Stimulated activated CD8-positive, alpha-beta memory T cell treated with anti-CD3 and anti-CD28 coated beads, Interleukin-4, amount 100 ng/mL, for 24 hours (primary cell): ENCODE measurements at places on chromosomes 5 and 9.

- no peak for DNase-seq
These were observed 13.0 kb upstream of the GLIPR2 start for GRCh38 chr9:36123515-36123914.

- DNase-seq: no peak
These were observed 1.1 kb downstream of the GSN start for GRCh38 chr9:121268851-121269641.

DNA sequence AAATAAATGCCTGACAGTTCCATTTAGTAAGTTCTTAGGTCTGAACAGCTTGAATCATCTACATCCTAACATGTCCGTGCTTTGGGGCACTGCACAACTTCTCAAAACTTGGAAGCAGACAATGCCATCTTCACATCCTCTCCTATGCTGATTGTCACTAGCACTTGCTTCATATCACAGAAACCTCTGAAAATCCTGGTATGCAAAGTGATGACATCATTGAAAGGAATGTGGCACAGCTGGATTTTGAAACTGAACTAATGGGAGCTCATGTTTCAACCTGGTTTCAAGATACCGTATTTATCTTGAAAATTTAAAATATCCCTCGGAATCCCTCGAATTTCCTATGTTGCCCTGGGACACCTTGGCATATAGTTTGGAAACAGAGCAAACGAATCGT lies 490.2 kb upstream of the DAP start:
- DNase-seq: no peak

DNA sequence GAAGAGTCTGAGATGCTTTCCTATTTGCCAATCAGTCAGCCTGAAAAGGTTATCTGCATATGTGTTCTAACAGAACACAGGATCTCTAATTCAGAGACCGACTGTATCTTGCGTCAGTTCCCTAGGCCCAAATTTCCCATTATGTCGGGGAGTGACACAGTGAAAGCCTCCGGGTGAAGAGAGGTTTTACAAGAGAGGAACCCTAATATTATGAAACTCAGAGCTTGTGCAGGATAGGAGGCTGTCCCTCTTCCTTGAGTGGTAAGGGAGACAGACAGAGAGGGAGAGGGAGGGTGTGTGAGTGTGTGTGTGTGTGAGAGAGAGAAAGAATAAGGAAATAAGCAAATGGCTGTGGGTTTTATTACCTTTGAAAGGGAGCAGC lies 1.9 kb downstream of the CD14 start:
- DNase-seq: no peak

GRCh38 chr9:16954040-16954439 lies 83.6 kb upstream of the BNC2 start:
- DNase-seq: no peak

DNA sequence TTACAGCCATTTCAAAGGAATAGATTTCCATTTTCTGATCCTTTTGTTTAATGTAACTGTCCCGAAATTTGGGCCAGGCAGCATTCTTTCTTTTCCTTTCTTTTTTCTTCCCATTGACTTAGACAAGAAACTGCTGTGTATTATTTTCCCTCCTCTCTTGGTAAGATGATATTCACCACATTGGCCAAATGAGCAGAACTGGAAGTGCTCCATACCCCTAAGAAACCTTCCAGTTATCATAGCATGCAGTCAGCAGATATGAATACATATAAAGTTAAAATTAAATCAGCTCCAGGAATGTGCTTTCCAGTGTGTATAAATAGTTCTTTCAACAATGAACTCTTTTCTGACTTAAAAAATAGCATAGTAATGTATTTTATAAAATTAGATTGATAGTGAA lies 168.5 kb upstream of the GAS1 start:
- no peak for DNase-seq

- DNase-seq: no peak
These were observed 173.4 kb downstream of the ROR2 start for GRCh38 chr9:91776409-91777291.

- no peak for DNase-seq
These were observed 243.8 kb downstream of the CDK5RAP2 start for GRCh38 chr9:120336021-120336752.

DNA sequence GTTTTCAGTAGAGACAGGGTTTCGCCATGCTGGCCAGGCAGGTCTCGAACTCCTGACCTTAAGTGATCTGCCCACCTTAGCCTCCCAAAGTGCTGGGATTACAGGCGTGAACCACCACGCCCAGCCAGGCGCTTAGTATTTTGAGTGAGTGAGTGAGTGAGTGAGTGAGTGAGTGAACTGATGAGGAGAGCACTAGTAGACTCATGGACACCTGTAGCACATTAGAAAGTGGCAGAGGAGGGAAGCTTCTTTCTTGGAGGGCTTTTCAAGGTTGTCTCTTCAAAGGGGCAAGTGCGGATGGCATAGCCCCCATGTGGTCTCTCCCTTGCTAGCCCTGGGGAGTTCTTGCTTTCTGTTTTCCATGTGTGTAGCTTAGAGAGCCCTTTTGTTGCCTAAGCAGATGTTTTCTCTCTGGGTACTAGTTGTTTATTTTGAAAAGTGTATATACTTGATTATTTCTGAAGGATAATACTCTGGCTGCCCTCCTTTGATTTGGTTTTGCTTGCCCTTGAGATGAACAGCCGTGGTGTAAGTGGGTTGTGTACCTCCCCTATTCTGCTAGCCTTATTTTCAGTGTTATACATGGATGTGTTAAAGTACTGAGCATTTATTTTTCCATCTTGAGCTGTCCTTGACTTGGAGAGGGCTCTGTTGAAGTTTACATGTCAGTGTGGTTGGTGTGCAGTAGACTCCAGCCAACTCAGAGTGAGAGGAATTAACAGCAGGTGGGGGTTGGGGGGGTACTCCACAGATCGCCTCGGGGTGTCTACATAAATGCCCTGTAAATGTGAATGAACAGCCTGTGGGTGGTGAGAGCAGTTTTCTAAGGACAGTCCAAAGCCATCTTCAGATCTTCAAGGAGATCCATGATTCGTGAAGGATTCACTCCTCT lies 35.5 kb downstream of the PRRC2B start:
- no peak for DNase-seq

- DNase-seq: no peak
These were observed 9.5 kb downstream of the PTGS1 start for GRCh38 chr9:122380293-122380692.

DNA sequence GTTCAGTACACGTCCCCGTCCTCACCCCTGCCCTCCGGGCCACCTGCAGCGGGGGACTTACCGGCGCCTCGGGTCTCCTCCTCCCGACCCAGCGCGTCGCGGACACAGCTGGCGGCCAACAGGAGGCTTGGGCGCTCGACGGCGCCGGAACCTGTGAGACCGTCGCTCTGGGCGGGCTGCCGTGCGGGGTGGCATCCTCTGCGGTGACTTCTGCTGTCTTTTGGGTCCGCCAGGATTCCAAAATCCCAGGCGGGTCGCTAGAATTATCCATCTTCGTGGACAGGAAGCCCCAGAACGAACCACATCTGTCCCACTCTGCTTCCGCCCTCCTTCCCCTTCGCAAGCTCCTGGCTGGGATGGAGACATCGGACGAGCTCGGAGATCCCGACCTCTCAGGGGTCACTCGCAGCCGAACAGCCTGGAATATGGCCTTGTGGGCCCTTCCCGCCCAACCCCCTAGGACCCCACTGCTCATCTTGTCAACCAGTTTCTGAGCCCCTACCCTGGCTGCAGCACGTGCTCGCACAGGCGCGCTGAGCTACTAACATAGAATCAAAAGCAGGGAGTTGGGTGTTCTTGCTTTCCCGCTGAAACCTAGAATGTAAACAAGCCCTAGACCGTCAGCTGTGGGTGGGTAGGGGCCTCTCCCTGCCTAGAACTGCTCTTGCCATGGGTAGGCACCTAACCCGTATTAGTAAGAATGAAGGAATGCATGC lies 947 bp upstream of the MARCHF3 start:
- no peak for DNase-seq

DNA sequence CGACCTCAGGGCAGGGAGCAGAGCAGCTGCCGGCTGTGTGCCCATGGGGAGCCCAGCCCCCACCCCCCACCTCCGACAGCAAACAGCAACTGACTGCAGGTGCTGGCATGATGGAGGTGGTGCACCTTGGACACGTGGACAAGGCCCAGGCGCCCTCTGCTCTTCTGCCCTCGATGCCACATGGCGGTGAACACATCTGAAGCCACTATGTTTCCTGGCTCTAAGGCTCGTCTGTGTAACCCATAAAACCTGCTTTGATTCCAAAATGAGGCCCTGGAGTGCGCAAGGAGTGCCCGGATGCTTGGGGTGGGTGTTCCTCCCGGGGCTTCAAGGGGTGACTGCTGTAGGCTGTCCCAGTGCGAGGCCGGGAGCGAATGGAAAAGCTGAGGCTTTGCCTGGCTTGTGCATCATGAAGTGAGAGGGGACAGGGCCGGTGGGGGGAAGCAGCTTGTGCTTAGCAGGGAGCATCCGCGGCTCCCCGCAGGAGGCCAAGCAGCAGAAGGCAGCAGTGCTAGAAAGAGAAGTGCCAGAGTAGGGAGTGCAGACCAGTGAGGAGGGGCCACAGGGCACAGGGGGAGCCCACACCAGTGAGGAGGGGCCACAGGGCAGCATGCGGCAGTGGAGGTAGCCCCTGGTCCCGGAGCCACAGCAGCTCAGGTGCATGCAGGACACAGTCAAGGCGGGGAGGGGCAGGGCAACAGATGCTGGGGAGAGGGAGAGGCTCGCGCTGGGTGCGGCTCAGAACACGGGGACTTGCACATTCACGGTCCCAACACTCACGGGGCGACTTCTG lies 30.0 kb downstream of the NKD2 start:
- DNase-seq: no peak

DNA sequence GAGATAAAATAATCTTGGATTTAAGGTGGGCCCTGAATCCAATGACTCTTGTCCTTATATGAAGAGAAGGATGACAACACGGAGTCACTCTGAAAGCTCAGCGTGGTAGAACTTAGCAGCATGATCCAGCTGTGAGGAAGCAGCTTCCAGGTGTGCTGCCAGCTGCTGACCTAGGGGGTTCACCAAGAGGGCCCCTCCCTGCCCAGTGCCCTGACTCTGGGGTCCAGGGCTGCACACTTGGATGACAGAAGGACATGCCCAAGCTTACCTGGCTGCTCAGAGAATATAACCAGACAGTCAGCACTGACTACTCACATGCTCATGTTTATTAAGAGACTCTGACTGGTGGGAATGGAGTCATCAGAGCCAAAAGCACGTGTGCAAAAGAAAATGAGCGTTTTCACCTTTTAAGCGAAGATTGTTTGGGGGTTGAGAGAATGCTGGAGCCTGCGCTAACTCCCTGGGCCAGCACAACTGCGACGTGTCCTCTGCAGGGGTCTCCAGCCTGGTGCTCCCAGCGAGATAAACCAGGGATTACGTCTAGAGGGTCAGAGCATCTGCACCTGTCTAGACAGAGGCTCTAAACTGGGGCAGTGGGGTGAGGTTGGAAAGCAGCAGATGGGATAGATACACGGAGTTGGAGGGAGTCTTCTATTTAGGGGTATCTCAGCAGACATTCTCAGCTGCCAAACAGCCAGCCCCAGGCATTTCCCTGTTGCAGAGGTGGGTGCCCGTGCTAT lies 41.3 kb downstream of the ROPN1L start:
- DNase-seq: no peak

DNA sequence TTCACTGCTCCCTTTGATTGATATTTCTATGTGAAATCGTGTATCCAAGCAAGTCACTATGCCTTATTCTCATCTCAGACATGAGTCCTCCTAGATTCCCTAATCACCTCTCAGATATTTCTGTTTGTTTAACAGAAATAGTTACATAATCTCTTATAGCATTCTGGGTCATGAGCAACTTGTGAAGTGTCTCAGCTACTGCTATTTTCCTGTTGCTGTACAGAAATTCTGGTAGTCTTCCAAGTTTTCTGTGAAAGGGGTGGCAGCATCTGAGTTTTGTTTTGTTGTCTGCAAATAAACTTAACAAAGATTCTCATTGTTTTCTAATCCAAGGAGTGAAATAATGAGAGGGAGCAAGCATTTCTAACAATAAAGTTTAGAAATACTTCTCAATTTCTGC lies 256.9 kb upstream of the ST8SIA4 start:
- DNase-seq: no peak

DNA sequence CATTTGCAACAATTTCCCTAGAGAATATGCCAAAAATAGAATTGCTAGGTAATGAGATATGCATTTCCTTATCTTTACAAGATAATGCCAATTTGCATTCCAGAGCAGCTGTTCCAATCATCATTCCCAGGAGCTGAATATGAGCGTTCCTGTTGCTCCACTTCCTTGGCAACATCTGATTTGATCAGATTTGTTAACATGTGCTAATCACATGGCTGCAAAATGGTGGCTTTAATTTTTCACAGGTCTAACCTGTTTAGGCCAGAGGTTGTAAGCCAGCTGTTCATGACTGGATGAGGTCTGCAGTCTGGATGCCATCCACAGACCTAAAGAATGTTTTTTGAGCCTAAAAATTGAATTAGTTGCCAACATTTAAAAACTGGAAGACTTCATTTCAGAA lies 220.7 kb upstream of the IL12B start:
- no peak for DNase-seq

DNA sequence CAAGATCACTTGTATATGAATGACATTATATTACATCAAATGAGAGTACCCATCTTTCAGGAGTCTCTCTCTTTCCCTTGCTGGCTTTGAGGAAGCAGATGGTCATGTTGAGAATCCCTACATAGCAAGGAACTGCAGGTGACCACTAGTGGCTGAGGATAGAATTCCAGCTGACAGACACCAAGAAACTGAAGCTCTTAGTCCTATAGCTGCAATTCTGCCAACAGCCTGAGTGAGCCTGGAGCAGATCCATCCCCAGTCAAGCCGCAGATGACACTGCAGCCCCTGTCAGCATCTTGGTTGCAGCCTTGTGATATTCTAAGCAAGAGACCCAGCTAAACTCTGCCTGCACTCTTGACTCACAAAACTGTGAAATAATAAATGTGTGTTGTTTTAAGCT lies 531.5 kb downstream of the CSNK1G3 start:
- DNase-seq: no peak

GRCh38 chr5:97364731-97365130 lies 181.7 kb upstream of the RIOK2 start:
- DNase-seq: no peak

- no peak for DNase-seq
These were observed 28.0 kb downstream of the JAKMIP2 start for GRCh38 chr5:147754372-147755122.
